Activated naive CD4-positive, alpha-beta T cell treated with anti-CD3 and anti-CD28 coated beads for 36 hours (primary cell): ENCODE measurements at places on chromosomes 6 and 20. TPM values are rescaled to one million over a fixed set of nuclear protein-coding genes. Genes with fewer than 3 reads are reported as not detected.
A peak's percentile ranks its signal among the peaks of the same experiment; 100 is the strongest.

- DNase-seq, result no peak
Observed at GRCh38 chr6:143140767-143141166, 80.1 kb downstream of the AIG1 start.

DNA sequence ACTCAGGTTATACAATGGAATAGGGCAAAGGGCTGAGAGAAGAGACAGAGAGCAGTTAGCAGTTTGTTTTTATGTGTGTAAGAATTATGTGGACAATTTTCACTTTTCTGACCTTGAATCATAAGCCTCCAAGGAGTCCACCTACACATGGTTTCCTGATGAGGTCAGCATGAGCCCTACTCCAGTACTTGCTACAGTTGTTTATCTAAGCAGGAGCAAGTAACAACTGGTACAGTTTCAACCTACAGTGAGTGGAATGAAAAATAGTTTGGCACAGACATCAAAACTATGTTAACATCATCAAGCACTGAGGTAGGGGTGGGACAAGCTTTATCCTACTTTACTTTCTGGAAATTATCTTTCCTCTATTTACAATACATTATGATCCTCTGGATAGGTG is 426.7 kb upstream of the ID4 start:
- DNase-seq, result no peak

DNA sequence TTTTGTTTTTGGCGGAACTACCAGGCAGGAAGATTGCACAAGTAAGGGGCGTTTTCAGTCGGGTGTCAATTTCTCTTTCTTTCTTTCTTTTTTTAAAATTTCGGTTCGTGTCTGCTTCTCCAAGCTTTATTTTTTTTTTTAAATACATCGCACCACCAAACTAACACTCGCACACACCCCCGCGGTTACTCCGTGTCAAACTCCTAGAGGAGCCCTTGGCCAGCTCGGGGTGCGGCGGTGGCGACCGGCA is 338 bp downstream of the UTRN start:
- DNase-seq, result no peak

Gene SYCP2L
- not detected for total RNA-seq

- DNase-seq, result no peak
Observed at GRCh38 chr6:46760925-46761324, 14.2 kb downstream of the ANKRD66 start.

DNA sequence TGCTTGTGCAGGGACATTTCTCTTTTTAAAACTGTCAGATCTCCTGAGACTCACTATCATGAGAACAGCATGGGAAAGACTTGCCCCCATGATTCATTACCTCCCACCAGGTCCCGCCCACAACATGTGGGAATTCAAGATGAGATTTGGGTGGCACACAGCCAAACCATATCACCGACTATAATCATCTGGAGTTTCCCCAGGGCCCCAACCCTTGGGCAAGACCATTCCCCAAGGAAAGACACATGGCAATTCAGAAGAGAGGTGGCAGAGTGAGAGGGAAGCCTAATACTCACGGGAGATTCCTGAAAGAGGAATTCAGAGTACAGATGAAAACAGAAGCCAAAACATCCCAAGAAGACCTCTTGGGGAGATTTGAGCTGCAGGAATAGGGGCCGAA is 291.0 kb upstream of the PLCB4 start:
- no peak for DNase-seq

Gene PDYN
- not detected for total RNA-seq

Gene JPH2
- not detected for total RNA-seq

GRCh38 chr6:89050155-89050554 is 30.4 kb upstream of the PNRC1 start:
- no peak for DNase-seq

GRCh38 chr6:3345836-3346235 is 87.1 kb downstream of the PSMG4 start:
- DNase-seq, result no peak

Gene GNRH2
- not detected for total RNA-seq

DNA sequence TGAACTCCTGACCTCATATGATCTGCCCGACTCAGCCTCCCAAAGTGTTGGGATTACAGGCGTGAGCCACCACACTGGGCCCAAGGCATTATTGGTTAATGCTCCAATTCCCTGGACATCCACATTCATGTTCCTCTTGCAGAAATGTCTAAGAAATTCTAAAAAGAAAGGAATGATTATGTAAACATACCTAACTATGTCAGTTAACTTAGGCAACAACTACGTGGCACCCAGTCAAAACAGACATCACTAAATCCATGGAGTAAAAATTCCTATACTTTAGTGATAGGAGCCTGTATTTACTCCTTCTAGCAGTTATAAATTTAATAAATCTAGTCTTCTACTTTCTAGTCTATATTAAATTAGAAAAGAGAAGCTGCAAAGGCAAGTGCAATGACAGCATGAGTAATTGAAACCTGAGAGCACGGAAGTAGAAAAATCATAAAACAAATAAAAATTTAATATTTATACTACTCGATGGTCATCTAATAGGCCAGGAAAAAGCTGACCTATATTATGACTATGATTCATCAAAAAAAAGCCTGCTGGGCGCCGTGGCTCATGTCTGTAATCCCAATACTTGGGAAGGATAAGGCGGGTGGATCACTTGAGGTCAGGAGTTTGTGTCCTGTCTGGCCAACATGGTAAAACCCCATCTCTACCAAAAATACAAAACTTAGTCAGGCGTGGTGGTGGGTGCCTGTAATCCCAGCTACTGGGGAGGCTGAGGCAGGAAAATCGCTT is 4.2 kb downstream of the AHI1 start:
- no peak for DNase-seq

- DNase-seq, result no peak
Observed at GRCh38 chr6:166718516-166718915, 91.5 kb upstream of the RPS6KA2 start.

GRCh38 chr6:32613475-32613874 is 23.7 kb upstream of the HLA-DQA1 start:
- no peak for DNase-seq

DNA sequence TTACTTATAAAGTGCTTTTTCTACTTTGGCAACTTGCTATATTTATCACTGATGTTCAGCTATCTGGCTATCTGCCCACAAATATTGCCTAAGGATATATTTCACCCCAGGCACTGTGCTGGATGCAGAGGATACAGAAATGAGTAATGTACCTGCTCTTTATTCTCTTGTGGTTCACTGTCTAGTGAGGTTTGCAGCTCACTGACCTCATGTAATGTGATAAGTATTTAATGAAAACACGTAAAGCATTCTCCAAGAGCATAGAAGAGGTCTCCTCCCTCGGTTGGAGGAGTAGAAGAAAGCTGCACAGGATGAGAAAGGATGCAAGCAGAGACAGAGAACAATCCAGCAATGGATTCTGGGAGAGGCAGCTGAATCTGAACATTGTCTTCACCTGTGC is 610.7 kb downstream of the CBLN4 start:
- DNase-seq, result no peak

GRCh38 chr6:53309059-53309900 is 39.5 kb downstream of the ELOVL5 start:
- DNase-seq, result no peak

- DNase-seq, result no peak
Observed at GRCh38 chr20:32360333-32360634, 2.2 kb downstream of the ASXL1 start.

Gene LAMA2
- total RNA-seq, result 0.86 TPM

GRCh38 chr20:51080516-51080915 is 57.6 kb upstream of the KCNG1 start:
- no peak for DNase-seq

GRCh38 chr6:13412639-13413465 is 74.5 kb downstream of the GFOD1 start:
- no peak for DNase-seq

DNA sequence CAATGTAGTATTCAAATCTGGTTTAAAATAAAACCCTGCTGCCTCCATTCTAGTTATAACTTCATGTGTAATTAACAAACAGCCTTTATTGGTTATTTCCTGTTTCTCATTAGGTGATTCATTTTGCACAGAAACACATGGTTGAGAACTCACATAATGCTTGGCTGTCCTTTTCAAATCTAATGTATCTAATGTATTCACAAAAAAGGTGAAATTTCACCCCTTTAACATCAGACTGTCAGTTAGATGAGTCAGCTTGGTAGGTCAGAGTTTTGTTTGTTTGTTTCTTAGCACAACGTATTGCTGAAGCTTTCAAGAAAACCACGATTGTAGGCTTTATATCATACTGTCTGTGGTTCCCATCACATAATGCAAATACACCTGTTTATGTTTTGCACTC is 78.7 kb upstream of the TMEM30A start:
- DNase-seq, result no peak

- no peak for DNase-seq
Observed at GRCh38 chr6:128305228-128305627, 215.2 kb downstream of the PTPRK start.

GRCh38 chr6:111813237-111813636 is 60.0 kb downstream of the FYN start:
- no peak for DNase-seq

GRCh38 chr6:12772416-12772815 is 55.8 kb downstream of the PHACTR1 start:
- no peak for DNase-seq

Gene MAPK13
- 49.8 TPM for total RNA-seq

Gene ZBTB46
- 0.17 TPM for total RNA-seq

DNA sequence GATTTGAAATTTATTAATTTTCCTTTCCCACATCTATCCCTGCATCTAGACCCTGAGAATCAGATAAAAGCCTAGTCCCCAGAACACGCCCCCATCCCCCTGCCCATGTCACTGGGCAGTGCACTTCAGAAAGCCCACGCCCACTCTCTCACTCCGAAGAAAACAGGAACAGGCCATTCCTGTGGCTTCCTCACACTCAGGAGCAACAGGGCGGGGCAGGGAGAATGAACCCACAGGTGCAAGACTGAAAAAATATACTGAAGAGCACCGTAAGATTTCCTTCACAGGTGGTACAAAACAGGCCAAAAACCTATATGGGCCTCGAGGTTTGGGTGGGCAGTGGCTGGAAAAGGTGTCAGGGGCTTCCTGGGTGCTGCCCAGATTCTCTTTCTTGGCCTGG is 3.4 kb downstream of the OXT start:
- no peak for DNase-seq

- no peak for DNase-seq
Observed at GRCh38 chr20:39116020-39116419, 153.9 kb downstream of the DHX35 start.

DNA sequence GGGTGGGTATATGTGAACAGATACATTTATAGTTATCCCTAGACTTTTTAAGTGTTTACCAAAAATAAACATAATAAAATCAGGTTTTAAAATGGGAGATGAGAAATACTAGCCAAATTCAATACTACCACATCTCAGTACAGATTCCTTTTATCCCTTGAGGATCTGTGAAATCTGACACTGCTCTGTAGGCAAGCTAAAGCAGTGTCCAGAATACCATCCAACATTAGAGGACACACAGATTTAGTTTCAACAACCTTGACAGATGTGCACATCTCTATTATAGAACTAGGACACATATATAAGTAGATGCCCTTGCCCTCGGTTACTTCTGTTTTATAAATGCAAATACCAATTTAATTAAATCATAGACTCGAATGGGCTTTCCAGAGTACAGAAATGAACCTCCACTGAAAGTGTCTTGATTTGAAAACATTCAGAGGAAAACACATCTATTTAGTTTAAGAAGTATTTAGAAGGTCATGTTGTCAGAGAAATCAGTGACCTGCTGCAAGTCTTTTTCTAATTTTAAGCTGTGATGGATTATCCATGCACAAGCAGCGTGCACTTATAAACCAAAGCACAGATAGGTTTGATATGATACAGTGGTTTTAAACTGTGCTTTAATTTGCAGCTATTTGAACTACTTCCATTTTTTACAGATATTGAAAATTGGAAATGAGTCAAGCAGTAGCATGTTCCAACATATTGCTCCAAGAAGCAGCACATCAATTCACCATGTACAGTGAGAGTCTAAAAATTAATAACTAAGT is 156.3 kb upstream of the EPHA7 start:
- DNase-seq, result no peak

Gene FOXS1
- total RNA-seq, result not detected

- no peak for DNase-seq
Observed at GRCh38 chr6:11384531-11385309, 152.3 kb upstream of the NEDD9 start.

- DNase-seq, result peak; percentile 64
Observed at GRCh38 chr20:19692685-19693119, 65.4 kb upstream of the RIN2 start.
